Spleen (tissue), 13 donors: ENCODE measurements at places on chromosomes 13 and 19. TPM values are rescaled to one million over a fixed set of nuclear protein-coding genes. Genes with fewer than 3 reads are reported as not detected.

DNA sequence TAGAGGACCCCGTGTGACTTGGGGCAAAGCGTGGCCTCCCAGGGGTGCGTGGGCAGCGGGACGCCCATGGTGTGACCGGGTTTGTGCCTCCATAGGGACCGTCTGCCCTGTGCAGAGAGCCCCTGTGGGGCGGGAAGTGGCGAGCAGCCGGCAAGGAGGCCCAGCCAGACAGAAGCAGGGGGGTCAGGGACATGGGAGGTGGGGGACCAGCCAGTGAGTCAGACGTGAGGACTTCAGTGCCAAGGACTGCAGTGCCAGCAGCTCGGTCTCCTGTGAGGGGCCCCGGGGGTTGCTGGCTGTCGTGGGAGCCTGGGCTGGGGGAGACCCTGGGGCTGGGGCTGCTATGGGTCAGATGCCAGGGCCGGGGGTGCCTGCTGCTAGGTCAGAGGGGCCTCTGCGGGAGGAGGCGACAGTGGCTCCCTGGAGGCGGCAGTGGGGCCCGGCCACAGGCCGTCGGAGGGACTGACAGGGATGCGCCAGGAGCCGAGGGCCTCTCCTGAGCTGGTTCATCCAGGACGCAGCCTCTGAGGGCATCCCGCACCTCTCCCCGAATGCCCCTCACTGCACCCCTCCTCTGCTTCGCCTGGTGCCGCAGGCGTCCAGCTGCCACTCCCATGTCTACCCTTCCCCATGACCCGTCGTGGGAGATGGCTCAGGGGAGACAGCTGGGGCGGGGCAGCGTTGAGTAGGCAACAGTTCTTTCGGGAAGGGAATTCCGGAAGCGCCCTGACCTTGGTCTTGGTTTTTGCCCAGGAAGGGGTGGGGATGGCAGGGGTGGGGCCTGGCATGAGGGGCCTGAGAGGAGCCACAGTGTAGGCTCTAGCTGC lies 80.0 kb downstream of the KDM4B start:
- no peak for DNase-seq

GRCh38 chr13:49652355-49653305 lies 24.3 kb downstream of the ARL11 start:
- DNase-seq = no peak

Gene ADM5
- 3.3 TPM for total RNA-seq

Gene SIGLECL1
- not detected for total RNA-seq

Gene MTIF3
- total RNA-seq = 46.0 TPM
